Stimulated activated naive CD8-positive, alpha-beta T cell treated with anti-CD3 and anti-CD28 coated beads, Interleukin-15, Interleukin-2, amounts not matched to agents 100 U/mL and 50 U/mL, for 24 hours (primary cell): ENCODE measurements at places on chromosomes 5 and 9.

GRCh38 chr9:33850267-33850629 is 33.3 kb downstream of the UBE2R2 start:
- DNase-seq: no peak

DNA sequence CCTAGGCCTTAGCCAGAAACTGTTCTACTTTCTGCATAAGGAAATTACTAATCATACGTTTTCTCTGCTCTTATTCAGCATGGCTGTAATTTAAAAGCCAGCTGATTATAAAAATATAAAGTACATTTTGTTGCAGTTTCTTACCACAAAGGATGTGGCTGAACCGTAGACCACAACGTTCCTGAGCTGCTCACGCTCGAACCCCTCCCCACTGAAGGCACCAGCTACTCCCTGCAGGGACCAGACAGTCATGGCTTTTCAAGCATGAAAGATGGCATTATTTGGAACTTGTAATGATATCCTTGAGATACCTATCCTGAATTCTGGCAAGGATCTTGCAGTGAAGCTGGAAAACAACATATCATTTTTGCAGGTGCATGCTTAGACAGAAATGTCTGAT is 91.8 kb upstream of the DMRT1 start:
- DNase-seq: peak; percentile 43

DNA sequence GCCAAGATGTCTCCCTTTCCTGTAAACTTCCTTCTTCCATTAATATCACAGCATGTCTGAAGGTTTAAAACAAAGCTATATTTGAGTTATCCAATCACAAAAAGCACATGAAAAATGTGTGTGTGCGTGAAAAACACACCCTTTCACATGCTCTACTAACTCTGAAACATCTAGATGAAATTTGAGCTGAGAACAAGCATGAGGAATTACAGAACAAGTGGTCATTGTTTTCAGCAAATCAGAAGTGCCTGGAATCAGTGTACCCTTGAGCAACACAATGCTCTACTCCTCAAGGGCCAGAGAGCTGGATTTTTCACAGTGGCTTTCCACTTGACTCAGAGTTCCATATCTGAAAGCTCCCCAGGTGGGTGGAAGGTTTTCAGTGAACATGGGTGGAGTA is 255.9 kb downstream of the PSAT1 start:
- no peak for DNase-seq

DNA sequence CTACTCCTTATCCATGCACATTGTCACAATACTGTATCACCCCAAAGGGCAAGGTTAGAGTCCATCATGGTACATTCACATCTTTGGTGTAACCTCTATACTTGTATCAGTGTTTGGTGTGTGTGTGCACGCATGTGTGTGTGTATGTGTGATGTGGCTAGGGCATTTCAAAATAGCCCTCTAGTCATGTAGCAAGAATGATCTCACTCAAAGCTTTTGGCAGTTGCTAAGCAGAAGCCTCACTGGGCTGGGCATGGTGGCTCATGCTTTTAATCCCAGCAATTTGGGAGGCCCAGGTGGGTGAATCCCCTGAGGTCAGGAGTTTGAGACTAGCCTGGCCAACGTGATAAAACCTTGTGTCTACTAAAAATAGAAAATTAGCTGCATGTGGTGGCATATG is 245.3 kb downstream of the ADGRV1 start:
- DNase-seq: no peak

DNA sequence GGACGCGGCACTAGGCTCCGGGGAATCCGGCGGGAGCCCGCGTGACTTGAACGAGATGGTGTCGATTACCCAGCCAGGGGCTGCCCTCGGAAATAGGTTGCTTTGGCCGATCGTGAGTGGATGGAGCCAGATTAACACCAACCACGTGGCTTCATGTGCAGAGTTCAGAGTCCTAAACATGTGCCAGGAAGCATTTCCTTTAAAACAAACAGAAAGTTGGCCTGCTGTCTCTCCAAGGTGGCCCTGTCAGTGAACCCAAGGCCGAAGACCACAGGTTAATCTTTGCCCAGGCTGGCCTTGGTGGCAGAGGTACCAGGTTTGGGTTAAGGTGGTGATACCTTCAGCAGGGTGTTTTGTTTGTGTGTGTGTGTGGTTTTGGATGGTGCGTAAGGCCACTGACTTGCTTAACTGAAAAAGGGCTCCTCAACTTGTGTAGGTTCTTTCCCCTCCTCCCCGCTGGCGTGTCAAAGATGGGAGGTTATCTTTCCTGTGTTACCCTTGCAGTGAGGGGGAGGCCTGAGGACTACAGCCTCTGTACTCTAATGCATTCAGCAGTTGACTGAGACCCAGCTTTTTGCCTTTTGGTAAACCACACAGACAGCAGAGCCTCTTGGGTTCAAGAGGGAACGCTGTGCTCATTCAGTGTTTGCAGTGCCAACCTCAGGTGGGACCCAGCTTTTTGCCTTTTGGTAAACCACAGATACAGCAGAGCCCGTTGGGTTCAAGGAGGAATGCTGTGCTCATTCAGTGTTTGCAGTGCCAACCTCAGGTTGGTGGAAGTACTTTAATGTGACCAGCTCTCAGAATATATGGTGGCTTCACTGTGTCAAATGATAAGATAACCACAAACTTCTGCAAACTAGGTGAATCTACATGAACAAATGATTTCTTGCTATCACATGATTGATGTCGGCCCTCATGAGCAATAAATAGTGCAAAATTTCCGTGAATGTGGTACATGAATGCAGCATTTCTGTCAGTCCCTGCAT is 1.4 kb downstream of the IQGAP2 start:
- peak; percentile 71 for DNase-seq

GRCh38 chr5:172683264-172683644 is 42.2 kb downstream of the NEURL1B start:
- DNase-seq: no peak

GRCh38 chr5:178202541-178202940 is 1.8 kb upstream of the HNRNPAB start:
- DNase-seq: no peak

DNA sequence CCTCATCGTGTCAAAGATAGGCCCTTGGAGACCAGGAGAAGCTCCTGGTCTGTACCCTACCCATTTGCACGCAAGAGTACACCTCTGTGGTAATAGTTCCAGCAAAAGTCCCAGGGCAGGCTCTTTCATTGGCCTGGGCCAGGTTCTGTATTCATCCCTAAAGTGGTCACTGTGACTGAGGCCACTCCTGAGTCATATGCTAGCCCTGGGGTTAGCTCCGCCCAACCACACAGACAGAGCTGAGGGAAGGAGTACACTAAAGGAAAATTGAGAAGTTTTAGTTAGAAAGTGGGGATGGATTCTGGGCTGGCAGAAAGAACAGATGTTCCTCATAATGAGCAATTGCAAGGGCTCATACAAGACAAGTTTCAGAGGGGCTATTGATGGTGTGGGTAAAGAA is 206.7 kb downstream of the ARHGAP26 start:
- no peak for DNase-seq

DNA sequence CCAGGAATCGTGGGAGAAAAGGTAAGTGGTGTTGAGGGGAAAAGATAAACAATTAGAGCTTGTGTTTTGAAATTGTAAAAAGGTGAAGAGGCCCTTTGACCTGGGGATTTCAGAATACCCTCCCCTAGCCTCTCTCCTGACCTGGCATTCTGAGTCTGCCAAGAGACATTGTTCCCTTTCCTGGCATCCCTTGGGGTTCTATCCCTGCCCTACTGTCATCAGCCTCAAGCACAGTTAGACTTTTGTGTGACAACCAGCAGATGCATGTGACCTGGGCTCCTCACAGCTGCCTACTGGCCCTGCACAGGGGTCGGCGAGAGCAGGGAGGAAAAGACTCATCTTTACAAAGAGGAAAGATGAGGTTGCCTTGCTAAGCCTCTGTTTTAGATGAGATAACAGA is 72.2 kb upstream of the ORM1 start:
- no peak for DNase-seq

DNA sequence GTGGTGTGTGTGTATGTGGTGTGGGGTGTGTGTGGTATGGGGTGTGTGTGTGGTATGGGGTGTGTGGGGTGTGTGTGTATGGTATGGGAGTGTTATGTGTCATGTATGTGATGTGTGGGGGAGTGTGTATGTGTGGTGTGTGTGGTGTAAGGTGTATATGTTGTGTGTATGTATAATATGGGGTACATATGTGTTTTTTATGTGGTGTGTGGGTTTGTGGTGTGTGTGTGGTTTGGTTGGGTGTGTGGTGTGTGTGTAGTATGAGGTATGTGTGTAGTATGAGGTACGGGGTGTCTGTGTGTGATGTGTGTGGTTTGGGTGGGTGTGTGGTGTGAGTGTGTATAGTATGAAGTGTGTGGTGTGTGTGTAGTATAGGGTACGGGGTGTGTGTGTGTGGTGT is 11.4 kb downstream of the ECSCR start:
- no peak for DNase-seq

DNA sequence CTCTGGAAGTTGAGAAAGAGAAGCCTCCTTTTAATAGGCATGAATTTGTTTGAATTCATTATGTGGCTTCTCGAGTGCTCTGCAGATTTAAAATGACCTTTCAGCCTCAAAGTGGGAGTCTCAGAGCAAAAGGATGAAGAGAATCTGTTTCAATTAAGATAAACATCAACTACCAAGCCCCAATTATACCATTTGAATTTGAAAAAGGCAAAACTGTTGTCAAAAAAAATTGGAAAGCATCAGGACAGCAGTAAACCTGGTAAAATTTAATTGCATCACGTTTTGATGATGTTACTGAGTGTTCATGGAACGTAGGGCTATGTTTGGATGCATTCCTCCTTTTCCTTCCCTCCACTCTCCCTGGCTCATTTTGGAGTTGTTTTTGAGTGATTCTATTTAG is 637.2 kb downstream of the PDE4D start:
- no peak for DNase-seq

GRCh38 chr5:32074401-32074800 is 99.7 kb downstream of the GOLPH3 start:
- DNase-seq: no peak

DNA sequence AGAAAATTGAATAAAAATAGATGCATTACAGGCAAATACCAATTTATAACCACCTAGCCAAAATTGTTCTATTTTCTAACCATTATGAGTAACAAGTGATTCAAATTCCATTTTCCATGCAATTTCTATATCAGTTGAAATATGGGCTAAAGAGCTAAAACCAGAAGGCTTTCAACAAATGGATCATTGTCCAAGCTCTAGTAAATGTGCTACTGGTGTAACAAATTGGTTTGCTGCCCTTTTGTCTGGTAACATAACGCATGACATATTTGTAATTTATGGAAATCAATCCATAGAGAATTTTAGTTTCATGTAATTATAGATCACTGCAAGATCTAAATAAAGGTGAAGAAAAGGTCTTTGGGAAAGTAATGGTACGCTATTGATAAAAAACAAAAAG is 708.0 kb upstream of the GRAMD2B start:
- DNase-seq: no peak

- DNase-seq: no peak
Observed at GRCh38 chr5:908172-908571, 15.5 kb downstream of the TRIP13 start.

DNA sequence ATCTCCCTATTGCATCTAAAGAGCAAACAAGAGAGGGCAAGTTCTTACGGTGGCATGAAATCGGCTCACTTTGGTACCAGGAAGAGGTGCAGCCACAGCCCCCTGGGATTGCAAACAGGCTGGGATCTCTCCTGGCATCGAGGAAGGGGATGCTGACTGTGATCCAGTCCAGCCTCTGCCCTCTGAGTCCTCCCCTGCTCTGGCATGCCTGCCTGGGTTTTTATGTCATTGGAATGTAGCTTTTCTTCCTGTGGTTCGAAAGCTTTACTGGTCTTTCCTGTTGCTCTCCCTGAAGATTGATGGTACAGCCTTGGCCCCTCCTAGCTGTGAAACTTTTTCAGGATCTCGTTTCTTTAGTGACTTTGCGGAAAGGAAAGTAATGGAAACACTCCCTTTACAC is 6.6 kb downstream of the SLC46A2 start:
- DNase-seq: no peak

DNA sequence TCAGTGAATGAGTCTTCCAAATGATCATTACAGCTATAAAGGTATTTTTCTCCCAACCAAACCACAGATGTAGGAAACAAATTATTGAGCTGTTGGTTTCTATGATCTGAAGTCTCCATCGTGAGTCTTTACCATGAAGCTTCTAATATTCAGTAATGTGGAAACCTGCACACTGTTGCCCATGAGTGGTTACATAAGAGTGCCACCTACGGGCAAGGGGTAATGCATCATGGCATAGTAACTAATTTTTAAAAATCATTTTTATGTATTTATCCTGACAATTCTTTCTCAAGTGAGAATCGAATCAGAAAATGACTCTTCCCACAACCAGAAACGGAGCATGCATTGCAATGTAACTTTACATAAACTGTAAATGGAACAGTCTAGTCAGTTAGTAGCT is 282.5 kb upstream of the SMARCA2 start:
- DNase-seq: no peak

GRCh38 chr5:43409809-43410271 is 2.4 kb downstream of the CCL28 start:
- DNase-seq: no peak

DNA sequence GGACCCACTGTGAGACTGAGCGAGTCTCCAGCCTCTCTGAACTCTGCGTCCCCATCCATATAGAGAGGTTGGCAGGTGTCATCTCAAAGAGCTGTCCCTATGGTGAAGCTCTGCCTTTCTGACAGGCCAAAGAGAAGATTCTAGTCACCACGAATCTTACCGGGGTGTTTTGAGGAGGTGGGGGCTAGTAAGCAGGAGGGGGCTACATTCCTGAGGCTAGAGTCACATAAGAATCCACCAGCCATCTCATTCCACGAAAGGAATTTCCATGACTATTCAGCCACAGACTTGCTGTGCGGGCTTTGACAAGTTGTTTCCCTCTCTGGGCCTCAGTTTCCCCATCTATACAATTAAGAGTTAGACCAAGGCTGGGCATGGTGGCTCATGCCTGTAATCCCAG is 16.3 kb downstream of the PDGFRB start:
- DNase-seq: no peak

- peak; percentile 29 for DNase-seq
Observed at GRCh38 chr5:176534640-176535039, 2.6 kb downstream of the RNF44 start.

DNA sequence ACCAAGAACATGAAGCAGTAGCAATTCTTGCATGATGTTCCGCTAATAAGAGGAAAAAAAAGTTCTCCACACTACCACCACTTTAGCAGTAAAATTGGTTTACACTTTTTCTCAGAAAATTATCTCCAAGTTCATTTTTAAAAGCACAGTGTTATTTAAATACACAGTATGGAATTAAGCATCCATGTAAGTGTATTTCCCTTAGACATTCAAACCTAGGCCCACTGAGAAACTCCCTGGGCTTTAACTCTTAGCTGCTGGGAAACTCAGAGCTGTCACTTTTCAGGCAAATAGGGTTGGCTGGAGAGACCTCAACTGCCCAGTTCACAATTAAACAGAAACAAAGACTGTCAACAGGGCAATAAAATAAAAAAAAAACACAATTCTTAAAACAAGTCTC is 2.7 kb downstream of the GNAQ start:
- DNase-seq: no peak

DNA sequence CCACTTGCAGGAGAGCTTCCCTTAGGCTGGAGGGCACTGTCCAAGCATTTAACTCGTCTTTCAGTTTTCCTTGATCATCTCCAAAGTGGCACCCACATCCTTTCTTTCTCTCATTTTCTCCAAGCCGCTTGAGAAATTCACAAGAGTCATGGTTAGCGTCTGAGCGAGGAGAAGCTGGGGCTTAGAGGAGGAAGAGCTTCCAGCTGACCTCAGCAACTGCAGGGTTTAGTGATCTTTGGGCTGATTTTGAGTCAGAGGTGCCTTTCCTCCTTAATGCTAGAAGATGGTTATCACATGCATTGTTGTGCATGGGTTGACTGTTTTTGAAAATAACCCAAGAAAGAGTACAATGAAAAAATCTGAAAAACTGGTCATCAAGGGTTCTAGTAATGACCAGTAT is 134.7 kb downstream of the GADD45G start:
- DNase-seq: no peak
